ENCODE measurements at places on chromosomes 4 and X. TPM values are rescaled to one million over a fixed set of nuclear protein-coding genes. Genes with fewer than 3 reads are reported as not detected.

DNA sequence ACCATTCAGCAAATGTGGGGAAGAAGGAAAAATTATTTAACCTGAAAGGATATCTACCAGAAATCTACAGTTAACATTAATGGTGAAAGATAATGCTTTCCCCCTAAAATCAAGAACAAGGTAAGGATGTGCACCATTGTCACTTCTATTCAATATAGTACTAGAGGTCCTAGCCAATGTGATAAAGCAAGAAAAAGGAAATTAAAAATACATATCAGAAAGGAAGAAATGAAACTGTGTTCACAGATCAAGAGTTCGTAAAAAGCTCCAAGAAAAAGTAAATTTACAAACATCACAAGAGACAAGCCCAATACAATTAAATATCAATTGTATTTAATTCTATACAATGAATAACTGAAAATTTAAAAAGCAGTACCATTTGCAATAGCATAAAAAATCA is 57.6 kb downstream of the CNOT6L start:
- DNase-seq: no peak

DNA sequence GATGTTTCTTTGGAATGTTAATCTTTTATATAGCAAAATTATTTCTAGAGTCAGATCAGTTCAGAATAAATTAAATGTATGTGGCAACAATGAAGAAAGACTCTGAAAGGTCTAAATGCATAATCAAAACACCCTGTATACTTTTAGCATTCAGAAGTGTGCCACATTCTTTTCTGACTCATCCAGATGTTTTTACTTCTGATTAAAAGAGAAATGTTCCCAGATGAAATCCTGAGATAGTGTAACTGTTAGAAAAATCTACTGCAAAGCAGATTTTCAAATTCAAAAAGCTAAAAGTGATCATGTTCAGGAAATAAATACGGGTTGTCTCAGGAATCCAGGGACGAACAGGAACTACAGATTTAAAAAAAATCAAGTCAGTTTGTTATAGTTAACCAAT is 241.4 kb downstream of the GRIA3 start:
- no peak for DNase-seq

DNA sequence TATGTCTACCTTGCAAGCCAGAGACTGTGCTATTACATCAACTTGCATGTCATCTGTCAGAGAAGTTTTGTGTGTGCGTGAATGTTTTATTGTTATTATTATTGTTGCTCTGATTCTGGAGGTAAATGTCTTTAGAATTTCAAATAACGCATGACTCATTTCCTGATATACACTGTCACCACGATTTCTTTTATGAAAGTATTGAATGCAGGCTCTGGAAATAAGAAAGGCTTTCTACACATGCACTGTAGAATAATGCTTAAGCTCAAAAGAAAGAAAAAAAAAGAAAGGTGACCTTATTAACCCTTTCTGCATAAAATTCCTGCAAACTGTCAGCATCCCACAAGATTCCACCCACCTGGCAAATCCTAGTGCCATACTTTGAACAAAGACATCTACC is 632.9 kb downstream of the ZNF674 start:
- DNase-seq: no peak

Gene MND1
- 9.4 TPM for total RNA-seq

DNA sequence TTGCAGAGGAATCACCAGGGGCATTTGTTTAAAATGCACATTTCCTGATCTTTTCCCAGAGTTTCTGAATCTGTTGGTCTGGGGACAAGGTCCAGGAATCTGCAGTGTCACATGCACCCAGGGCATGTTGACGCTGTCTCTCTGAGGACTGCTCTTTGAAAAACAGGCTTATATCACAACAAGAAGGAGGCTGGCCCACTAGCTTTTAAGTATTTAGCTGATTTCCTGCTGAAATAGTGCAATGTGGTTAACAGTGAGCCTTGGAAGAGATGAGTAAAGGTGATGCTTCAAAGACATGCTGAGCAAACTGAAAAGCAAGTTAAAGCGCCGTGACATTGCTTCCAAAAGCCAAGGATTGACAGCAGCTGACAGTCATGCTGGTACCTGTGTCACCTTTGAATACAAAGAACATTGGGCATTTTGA is 18.6 kb upstream of the SEPSECS start:
- no peak for DNase-seq

DNA sequence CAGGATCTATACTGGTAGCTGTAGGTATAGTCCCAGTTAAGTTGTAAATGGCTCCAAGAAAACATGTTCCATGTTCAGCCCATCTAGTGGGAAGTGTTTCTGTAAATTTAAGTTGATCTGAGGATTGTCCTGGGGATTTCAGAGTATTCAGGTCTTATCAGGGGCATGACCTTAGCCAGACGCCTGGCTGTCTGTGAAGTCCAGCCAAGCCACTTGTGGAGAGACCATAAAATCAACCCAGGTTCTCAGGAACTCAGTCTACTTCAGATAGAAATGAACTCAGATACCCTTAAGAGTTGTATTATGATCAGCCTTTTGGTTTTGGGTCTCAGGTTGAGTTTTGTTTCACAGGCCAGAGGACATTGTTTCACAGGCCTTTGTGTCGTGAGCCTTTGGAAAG is 95.9 kb downstream of the EGF start:
- no peak for DNase-seq

GRCh38 chrX:114049063-114049462 is 534.8 kb upstream of the HTR2C start:
- DNase-seq: no peak

DNA sequence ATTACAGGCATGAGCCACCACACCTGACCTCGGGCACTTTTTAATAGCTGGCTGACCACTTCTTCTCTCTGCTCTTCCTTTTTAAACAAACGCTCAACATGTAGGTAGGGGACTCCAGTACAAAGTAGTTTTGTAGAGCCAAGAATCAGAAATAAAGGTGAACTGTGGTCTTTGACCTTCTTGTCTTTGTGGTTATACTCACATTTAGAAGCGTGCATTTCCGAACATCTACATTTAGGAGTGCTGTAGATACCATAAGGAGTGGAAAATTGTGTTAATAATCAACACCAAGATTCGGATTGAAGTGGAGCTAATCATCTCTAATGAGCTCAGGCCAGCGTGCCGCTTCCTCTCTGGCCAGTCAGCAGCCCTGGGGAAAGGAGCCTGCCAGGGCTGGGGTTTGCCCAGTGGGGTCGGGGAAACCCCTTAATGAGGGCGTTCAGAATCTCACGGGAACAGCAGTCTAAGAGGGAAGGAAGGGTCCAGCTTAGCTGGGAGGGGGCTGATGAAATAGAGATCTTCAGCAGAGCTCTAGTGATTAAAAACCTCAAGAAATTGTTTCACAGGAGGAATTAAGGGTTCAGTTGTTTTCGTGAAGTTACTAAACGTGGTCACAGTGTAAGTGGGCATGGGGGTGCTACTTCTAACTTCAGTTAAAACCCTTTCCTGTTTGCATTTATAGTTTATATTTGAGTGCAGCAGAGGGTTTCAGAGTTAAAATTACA is 81.2 kb downstream of the GAB1 start:
- no peak for DNase-seq

Gene MUC7
- total RNA-seq: not detected

- no peak for DNase-seq
Observed at GRCh38 chr4:94806376-94806775, 48.6 kb downstream of the BMPR1B start.

Gene FAAH2
- total RNA-seq: 0.10 TPM

Data from Panc1 (cell line).